Anterior cingulate cortex (tissue), 58 donors: ENCODE measurements at places on chromosomes 12 and 14.

DNA sequence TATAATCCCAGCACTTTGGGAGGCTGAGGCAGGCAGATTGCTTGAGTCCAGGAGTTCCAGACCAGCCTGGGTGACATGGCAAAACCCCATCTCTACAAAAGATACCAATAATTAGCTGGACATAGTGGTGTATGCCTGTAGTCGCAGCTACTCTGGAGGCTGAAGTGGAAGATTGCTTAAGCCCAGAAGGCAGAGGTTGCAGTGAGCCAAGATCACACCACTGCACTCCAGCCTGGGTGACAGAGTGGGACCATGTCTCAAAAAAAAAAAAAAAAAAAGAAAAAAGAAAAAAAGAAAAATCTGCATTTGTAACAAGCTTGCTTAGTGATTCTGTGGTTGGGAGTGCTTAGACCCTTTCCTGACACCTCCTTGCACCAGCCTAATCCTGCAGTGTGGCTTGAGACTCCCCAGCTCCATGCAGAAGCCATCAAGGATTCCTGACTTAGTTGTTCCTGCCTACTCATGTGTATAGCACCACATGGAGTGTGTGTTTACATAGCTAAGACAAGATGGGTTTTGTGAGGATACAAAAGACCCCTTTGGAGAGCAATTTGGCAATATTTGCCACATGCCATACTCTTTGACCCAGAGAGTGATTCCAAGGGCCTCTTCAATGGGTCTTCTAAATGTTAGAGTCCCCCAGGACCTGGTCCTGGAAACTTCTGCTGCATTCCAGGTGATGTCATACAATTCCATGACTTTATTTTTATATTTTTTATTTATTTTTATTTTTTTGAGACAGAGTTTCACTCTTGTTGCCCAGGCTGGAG is 5.1 kb upstream of the TMED10 start:
- DNase-seq: no peak

DNA sequence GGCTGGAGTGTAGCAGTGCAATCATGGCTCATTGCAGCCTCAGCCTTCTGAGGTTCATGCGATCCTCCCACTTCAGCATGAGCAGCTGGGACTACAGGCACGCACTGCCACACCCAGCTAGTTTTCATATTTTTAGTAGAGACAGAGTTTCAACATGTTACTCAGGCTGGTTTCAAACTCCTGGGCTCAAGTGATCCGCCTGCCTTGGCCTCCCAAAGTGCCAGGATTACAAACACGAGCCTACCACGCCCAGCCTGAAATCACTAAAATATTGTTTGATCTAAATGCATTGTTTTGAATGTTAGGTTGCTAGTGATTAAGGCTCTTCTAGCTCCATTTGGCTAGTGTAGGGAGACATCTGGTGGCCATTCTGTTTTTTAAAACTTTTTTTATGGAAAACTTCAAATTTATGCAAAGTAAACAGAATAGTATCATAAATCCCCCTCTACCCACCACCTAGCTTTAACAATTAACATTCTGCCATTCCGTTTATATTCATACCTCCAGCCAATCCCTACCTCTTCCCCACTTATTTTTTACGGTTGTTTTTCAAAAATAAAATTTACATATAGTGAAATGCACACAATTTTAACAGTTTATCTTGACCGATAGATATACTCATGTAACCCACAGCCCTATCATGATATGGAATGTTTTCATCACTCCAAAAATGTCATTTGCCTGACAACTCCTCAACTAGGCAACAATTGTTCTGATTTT is 37.8 kb downstream of the MYO1H start:
- DNase-seq: no peak

- no peak for DNase-seq
Measured at GRCh38 chr12:98504368-98504617, 11.1 kb upstream of the TMPO start.

DNA sequence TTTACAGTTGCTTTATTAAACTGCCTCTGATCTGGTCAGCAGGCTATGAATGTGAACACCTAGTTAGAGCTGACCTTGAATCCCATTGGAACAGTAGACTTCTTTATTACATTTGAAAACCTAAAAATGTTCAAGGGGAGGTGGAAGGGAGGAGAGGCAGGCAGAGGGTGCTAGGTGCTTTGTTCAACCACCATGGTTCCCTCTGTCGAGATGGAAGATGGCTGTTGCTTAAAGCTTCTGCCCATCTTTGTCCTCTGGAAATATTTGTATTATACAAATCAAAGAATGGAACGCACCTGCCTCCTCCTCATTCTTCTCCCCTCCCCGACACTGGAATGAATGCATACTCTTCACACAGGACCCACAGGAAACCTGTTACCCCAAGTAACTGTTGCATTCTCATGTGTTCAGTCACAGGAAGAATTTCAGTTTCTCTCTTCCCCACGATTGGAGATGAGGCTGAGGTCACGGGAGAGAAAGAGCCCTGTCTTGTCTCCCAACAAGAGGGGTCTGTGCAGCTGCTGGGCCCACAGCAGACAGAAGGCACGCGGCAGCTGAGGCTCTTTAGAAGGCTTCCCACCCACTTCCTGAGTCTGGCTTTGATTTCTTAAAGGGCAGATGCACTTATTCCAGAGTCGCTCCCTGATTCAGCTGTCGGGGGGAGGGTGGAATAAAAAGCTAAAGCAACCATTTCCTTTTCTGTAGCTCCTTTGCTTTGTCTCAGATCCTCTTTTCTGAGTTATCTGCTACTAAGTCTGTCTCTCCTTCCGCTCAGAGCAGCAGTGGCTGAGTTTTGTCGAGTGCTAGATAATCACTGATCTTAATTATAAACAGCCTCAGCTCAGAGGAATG is 217.9 kb upstream of the BTG1 start:
- peak; percentile 61 for DNase-seq

GRCh38 chr14:104536942-104537612 is 42.5 kb upstream of the C14orf180 start:
- no peak for DNase-seq

DNA sequence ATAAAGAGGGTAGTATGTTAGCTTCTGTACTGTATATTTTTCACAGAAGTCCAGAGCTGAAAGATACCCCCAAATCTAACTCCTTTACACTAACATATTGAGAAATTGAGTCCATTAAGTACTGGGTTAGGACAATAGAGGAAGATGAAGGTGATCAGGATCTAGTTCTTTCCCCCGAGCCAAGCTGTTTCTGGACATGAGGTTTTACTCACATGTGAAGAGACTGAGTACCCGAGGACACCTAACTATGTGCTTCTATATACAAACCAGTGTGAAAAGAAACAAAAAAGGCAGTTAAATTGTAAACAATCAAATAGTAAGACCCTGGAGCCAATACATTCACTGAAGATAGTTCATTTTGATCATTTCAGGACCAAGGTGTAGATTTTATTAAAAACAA is 3.8 kb upstream of the TRHDE start:
- no peak for DNase-seq

DNA sequence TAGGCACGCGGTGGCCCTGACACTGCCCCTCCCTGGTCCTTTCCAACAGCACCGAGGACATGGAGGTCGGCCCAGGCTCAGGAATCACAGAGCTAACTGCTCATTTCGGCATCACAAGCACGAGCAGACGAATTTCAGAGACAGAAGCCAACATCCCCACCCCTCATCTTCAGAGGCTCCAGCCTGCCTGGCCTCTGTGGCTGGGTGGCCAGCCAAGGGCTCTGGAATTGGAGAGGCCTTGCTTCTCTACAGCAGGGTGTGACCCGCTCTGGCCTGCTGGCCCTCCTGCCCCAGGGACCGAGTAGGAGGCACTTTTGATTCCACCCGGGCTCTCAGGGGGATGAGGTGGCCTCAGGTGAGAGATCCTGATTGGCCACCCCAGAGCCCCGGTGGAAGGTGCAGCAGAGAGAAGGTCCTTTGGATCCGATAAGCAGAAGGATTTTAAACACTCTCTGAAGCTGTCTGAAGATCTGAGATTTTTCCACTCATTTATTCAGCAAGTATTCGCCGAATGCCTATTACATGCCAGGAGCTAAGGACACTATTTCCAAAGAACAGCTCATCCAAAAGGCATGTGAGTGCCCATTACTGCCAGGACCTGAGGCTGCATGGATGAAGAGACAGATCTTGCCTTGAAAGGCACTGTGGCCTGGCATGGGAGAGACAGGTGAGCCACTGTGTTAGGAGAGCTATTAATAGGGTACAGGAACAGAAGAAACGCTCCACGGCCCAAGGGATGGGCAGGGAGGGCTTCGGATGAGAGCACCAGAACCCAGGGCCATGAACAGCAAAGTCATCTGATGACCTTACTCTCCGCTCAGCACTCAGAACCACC is 10.2 kb downstream of the BAG5 start:
- no peak for DNase-seq

- no peak for DNase-seq
Measured at GRCh38 chr12:107377596-107378385, 284.4 kb upstream of the CRY1 start.

- no peak for DNase-seq
Measured at GRCh38 chr14:95267306-95267705, 52.4 kb downstream of the CLMN start.

GRCh38 chr14:31965071-31965734 is 111.9 kb upstream of the ARHGAP5 start:
- peak; percentile 30 for DNase-seq

GRCh38 chr14:27668531-27668930 is 1070.7 kb upstream of the NOVA1 start:
- no peak for DNase-seq
